Cortex of kidney (tissue), 1 donor: ENCODE measurements at places on chromosomes 12 and 14.

DNA sequence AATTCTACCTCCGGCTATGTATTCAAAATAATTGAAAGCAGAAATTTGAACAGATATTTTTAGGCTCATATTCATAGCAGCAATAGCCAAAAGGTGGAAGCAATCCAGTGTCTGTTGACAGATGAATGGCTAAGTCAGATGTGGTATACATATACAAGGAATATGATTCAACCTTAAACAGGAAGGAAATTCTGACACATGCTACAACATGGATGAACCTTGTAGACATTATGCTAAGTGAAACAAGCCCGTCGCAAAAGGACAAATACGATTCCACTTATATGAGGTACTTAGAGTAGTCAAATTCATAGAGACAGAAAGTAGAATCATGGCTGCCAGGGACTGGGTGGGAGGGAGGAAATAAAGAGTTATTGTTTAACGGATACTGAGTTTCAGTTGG lies 331.6 kb downstream of the PCNX1 start:
- DNase-seq: no peak

DNA sequence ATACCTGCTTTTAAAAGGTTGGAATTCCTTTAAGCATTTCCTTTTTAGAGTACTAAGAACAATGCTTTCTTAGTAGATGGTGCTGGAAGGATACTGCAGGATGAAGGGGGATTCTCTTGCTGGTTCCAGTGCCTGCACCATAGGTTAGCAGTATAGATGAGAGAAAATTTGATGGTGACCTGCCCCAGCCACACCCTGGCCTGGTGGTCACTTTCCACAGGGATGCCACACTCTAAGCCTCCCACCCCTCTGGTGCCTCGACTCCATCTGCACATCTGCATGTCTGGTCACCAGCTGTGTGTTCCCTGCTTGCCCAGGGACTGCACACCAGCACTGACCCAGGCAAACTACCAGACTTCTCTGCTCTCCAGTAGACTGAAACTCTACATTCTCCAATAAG lies 19.1 kb downstream of the SLC2A3 start:
- DNase-seq: no peak

- DNase-seq: no peak
Observed at GRCh38 chr12:77064896-77065360, 441 bp downstream of the E2F7 start.

DNA sequence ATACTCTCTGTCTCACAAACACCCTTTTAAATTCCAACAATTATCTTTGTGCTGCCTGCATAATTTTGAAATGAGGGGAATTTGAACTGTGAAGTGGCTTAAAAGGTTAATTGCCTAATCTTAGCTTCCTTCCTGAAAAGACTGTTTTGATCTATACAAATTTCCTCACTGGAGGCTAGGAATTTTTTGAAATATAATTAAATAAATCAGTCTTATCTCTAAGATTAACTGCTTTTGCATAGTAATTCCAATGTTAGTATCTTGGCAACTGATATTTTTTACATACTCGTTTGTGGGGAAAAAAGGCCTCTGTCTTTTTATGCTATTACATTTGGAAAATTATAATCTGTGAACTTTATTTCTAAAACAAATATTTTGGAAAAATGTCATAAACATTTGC lies 498.5 kb downstream of the TMTC2 start:
- DNase-seq: no peak

- no peak for DNase-seq
Observed at GRCh38 chr12:110850762-110851161, 4.0 kb downstream of the CCDC63 start.

DNA sequence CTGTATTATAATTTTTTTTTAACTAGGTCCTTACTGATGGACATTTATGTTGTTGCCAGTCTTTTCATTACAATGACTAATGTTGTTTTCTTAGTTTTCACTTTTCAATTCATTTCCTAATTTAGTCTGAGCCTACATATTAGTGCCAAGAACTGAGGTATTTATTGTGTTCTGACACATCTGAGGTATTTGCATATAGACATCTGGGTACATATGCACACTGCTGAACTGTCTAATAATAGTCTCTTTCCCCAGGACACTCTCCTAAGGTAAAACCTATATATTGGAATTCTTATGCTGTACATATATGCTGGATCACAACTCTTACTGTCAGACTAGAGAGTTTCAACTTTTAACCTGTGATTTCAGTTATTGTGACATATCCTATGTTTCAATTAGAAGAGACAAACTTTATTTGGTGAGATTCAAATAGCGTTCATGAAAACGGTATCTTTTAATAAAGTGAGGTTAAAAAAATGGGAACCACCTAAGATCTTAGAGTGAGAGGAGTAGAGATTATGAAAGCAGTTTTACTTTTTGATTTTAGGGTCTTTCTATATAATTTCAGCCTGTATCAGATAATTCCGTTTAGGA lies 263.2 kb downstream of the RAD51B start:
- DNase-seq: no peak

DNA sequence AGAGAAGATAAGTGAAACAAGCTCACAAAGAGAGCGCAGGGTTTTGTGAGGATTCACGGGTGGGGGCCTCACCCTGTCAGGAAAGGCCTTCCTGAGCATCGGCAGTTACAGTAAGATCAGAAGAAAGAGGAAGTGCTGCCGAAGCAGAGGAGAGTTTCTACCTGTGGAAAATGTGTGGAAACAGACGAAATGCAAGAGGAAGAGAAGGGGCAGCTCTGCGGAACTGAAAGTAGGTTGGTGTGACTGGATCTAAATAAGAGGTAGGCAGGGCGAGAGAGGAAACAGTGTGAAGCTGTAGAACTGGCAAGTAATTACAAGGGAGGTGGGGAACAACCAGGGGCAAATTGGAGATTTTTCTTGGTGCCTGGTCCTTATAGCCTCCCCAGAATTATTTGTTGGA lies 2.6 kb downstream of the GPR68 start:
- DNase-seq: no peak

GRCh38 chr12:1391722-1392121 lies 202.7 kb downstream of the FBXL14 start:
- no peak for DNase-seq

GRCh38 chr12:26056335-26056734 lies 68.5 kb downstream of the BHLHE41 start:
- no peak for DNase-seq

GRCh38 chr14:31206536-31207286 lies 882 bp downstream of the HECTD1 start:
- no peak for DNase-seq

DNA sequence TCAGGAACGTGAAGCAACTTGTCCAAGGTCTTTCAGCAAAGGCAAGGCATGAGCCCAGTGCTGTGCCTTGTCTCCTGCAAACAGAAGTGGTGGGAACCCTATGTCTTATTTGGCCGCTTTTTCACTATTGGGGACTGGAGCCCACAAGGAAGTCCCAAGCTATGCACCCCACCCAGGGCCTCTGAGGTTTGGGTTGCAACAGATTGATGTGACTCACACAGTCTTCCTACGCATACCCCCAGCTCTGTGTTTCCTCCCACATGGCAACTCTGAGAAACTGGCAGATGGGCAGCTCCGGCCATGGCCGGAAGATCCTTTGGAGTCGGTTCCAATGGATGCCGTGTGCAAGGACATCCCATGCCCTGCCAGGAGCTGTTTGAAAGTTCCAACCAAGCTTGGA lies 28.3 kb upstream of the CMKLR1 start:
- no peak for DNase-seq

- DNase-seq: no peak
Observed at GRCh38 chr12:54032627-54033100, at the start of gene HOXC5. Gene HOXC5 (plus strand): TSS chr12:54033050. CDS start chr12:54033123, 73 bp downstream.

GRCh38 chr12:130423991-130424857 lies 86.5 kb downstream of the PIWIL1 start:
- no peak for DNase-seq

DNA sequence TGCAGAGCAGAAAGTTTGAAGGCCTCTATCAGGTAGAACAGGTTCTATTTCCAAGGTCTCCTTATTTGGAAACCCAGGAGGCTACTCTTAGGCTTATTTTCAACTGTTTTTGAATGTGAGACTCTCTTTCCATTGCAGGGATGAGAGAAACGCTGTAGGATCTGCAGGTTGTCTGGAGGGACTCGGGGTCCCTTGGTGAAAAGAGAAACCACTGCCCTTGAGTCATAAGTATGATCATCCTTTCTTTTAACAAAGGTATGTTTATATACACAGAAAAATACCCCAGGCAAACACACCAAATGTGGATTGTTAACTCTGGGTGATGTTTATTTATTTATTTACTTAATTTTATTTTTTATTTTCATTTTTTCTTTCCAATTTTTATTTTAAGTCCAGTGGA lies 57.8 kb upstream of the MAX start:
- DNase-seq: no peak

- no peak for DNase-seq
Observed at GRCh38 chr14:79419571-79420327, 791.6 kb downstream of the DIO2 start.

DNA sequence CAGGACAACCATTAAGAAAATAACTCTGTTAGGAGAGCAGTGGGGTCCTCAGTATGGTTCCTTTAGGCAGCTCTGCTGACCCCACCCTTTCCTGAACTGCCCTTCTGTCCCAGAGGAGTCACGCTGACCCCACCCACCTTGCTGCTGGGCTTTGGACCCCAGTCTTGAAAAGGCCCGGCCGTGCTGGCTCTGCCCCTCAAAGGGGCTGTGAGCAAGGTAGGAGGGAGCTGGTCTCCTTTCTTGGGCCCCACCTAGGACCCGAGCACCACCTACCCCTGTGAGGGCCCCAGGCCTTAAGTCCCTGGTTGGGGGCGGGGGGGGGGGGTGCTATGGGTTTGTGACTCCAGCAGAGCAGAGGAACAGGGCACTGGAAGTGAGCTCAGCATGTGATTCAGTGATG lies 171.1 kb downstream of the MON2 start:
- DNase-seq: no peak

DNA sequence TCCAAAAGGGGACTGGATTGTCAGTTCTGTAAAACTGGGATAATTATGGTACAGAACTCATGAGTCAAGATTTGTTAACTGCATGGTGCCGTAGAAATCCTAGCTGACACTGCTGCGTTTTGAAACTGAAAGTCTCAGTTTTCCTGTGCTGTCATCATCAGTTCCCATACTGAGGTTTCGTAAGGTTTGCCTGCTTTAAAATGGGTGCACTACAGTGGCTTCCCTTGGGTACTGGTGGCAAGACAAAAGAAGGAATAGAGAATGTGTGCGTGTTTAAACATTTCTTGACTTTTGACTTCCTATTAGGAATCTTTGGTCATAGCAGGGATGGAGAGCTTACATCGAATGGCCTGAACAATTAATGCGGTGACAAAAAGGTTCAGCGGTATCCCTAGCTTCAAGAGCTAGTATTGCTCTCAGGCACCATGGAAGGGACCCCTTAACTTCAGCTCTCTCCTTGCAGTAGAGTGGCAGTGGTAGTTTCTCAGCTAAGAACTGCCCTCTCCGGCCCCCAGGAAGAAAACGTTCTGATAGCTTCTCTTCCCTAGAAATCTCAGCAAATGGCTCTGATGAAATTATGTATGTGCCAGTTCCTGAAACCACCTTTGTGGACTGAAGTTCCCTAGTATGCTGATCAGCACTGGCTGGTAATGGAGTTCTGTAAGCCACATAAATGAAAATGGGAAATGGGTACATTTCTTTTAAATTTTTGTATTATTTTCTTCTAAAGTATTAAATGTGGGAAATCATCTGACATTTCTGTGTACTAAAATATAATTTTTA lies 28.9 kb downstream of the ANO6 start:
- DNase-seq: no peak

GRCh38 chr12:3700861-3701260 lies 52.0 kb downstream of the CRACR2A start:
- no peak for DNase-seq

GRCh38 chr12:13007496-13008233 lies 7.6 kb upstream of the HEBP1 start:
- no peak for DNase-seq

- no peak for DNase-seq
Observed at GRCh38 chr14:78248501-78249090, 78.4 kb downstream of the NRXN3 start.
